Endodermal cell (in vitro differentiated cells): ENCODE measurements at places on chromosomes 5 and 9. TPM values are rescaled to one million over a fixed set of nuclear protein-coding genes. Genes with fewer than 3 reads are reported as not detected.

The RABL6 gene
- 150 and 159 TPM in 2 replicates for total RNA-seq

The TTC16 gene
- total RNA-seq: 0.09 TPM in 1 of 2 replicates, not detected in the other

GRCh38 chr9:93644397-93645088 is 68.2 kb downstream of the PHF2 start:
- no peak for DNase-seq

- DNase-seq: peak; percentile 31
These were observed 13.0 kb downstream of the SEPTIN8 start for GRCh38 chr5:132764051-132764450.
